ENCODE measurements at places on chromosomes 4 and X. TPM values are rescaled to one million over a fixed set of nuclear protein-coding genes. Genes with fewer than 3 reads are reported as not detected.

GRCh38 chrX:33589316-33589715, 378.0 kb upstream of the DMD start:
- DNase-seq: no peak

GRCh38 chrX:48784726-48785125, 1.7 kb upstream of the GATA1 start:
- no peak for DNase-seq

Gene RIPPLY1
- polyA plus RNA-seq: 0.05 TPM

- DNase-seq: no peak
Measured at GRCh38 chr4:39792529-39792928, 94.6 kb downstream of the UBE2K start.

DNA sequence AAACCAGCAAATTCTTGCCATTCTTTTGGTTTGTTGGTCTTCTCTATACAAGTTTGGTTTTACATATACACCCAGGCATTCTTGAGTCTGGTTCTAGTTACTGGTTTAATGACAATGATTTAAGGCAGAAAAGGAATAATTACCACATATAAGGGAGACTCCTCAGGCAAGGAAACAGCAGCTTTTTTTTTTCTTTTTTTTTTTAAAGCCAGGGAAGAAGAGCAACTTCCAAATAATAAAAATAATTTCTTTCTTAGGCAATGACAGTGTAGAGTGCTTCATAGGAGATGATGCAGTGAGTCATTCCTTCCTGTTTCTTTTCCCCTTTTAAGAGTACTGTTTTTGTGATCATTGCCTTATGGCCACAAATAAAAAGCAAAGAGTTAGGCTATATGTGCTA, 289.7 kb downstream of the DKK2 start:
- DNase-seq: no peak

GRCh38 chr4:113042502-113042901, 7.0 kb upstream of the ANK2 start:
- DNase-seq: no peak

Gene HSFX4
- 1.5 TPM for polyA plus RNA-seq

Gene ZCCHC12
- 4.6 TPM for polyA plus RNA-seq

Gene IRS4
- 0.37 TPM for polyA plus RNA-seq

Gene NIPAL1
- polyA plus RNA-seq: 0.73 TPM

Gene CHIC1
- 3.7 TPM for polyA plus RNA-seq

Gene CCDC120
- polyA plus RNA-seq: 4.4 TPM

- peak; percentile 1 for DNase-seq
Measured at GRCh38 chrX:63993936-63994335, 208.9 kb upstream of the ARHGEF9 start.

DNA sequence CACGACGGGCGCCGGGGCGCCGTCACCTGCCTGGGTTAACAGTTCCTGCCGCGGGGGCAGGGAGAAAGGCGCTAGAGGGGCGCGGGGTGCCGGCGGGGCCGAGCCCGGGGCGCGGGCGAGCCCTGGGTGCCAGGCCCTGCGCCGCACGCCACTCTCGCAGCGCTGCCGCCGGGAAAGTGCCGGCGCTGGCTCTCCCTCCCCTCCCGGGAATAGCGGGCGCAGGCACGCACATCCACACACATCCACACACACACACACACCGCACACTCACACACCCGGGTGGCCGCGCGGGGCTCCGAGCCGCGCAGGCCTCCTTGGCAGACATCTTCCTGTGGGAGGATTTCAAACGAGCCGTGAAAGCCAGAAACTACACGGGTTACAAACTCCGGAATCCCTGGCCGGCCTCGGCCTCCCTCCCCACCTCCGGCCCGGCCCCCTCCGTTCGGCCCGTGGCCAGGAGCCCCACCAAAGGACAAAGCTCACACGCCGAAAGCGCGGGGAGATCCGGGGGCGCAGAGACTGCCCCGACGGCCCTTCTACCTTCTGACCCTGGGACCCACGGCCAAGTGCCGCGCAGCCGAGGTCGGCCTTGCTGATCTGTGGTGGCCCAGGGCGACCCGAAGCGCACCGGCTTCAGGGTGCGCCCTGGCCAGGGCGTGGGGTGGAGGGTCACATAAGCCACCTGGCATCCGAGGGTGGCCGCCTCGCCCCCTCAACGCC, 92.3 kb downstream of the BCOR start:
- no peak for DNase-seq

Gene ZFP42
- polyA plus RNA-seq: 0.02 TPM

GRCh38 chr4:177809791-177810190, 367.6 kb upstream of the AGA start:
- DNase-seq: no peak

- no peak for DNase-seq
Measured at GRCh38 chr4:104942990-104943743, 203.5 kb upstream of the TET2 start.

Gene CD40LG
- 4.3 TPM for polyA plus RNA-seq

Gene RNF128
- polyA plus RNA-seq: 4.5 TPM

DNA sequence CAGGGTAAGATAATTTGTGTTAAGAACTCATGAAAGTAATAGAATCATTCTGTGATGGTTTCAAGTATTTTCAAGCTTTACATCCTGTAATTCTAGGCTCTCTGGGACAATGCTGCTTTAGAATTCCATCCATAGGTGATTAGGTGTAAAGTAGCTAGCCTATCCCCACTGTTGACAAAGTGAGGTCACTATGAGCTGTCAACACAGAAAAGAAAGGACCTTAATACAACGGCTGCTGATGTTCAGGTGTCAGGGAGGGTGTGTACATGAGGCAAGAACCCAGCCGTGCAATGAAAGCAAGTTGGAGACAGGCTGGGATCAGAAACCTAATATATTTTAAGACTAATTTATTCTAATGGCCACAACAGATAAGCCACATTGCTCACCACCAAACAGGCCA, 36.8 kb upstream of the SH3RF1 start:
- no peak for DNase-seq

Gene PNMA6F
- 0.02 TPM for polyA plus RNA-seq

GRCh38 chr4:94976371-94977011, 218.7 kb downstream of the BMPR1B start:
- DNase-seq: no peak

Gene PNMA5
- polyA plus RNA-seq: 0.25 TPM

- no peak for DNase-seq
Measured at GRCh38 chr4:154317201-154317999, 174.2 kb downstream of the DCHS2 start.

- DNase-seq: no peak
Measured at GRCh38 chr4:94516999-94517398, 65.3 kb downstream of the PDLIM5 start.

Gene EGF
- polyA plus RNA-seq: 0.64 TPM

Gene IL15
- polyA plus RNA-seq: 38.9 TPM

DNA sequence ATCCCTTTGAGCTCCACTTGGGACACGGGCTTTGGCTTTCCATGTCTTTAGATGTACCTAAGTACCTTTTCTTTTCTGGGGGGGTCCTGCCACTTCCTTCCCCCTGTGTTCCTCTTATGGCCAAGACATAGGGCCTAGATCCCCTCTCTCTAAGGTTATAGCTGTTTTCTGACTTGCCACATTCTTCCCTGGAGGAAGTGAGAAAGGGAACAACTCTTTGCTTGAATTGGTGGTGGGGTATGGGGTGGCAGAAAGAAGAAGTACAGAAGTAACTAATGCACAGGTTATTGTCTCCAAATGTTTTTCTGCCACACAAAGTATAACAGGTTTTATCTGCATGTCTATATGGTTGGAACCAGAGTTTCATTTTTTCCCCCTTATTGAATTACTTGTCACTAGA, 29.7 kb upstream of the DIPK2B start:
- no peak for DNase-seq

- DNase-seq: no peak
Measured at GRCh38 chrX:108138814-108139702, 47.5 kb downstream of the ATG4A start.

DNA sequence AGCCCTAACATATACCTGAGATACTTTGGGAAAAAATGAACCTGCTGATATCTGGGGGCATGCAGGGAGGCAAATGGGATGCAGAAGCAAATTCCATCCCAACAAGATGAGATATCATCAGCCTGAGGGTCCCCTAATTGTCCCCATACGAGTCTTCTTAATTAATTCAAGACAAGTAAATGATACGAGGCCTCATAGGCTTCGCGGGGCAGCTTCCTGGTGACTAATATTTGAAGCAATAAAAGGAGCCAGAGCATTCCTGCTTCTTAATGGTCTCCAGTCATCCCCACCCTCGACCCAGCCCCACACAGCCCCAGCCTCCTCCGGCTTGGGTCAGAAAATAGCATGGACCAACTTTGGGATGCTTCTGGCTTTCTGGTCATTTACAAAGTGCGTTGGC, 99.6 kb upstream of the MSX1 start:
- DNase-seq: no peak

GRCh38 chr4:37439809-37440474, 195.4 kb downstream of the NWD2 start:
- DNase-seq: no peak

- DNase-seq: peak; percentile 34
Measured at GRCh38 chrX:136028383-136028984, 43.2 kb downstream of the SLC9A6 start.

Gene NUDT6
- polyA plus RNA-seq: 12.3 TPM

Gene GAGE12E
- polyA plus RNA-seq: not detected

- no peak for DNase-seq
Measured at GRCh38 chrX:133056341-133056740, 40.6 kb downstream of the USP26 start.

- no peak for DNase-seq
Measured at GRCh38 chr4:185899833-185900232, 87.8 kb upstream of the SORBS2 start.

Gene HTR2C
- under 0.01 TPM for polyA plus RNA-seq

DNA sequence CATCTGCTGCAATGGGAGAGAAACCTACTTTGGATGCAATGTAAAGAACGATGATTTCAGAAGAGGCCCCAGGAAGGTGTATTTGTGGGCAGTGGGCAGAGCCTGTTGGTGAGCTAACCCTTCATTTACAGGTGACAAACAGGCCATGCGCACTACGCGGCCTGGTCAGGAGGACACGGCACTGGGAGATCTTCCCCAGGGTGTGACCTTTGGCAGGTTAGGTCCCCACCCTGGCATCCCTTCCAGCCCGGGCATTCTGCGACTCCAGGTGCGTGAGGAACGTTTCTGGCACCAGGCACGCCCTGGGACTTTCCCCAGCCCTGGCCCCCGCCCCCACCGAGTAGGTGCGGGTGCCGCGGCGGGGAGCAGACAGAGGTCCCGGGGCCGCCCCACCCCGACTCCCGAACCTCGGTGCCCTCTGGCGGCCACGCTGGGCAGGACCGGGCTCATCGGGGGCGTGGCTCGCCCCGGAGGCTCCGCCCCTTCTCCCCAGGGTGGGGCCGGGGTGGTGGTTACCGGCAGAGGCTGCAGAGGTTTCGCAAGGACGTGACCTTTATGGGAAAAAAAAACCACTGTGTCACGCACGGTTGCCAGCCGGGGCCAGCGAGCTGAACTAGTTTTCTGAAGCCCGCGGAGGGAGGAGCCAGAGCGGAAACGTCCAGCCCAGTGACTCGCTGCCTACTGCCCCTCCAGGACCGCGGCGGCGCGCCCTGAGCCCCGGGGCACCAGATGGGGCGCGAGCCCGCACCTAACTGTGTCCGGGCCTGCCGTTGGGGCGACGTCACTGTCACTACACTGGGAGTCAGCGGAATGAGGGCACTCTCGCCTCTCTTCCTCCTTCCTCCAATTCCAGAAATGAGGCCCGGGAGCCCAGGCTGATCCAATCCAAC, 5.0 kb upstream of the NYX start:
- peak; percentile 47 for DNase-seq

Gene FGFBP2
- polyA plus RNA-seq: 4.4 TPM

DNA sequence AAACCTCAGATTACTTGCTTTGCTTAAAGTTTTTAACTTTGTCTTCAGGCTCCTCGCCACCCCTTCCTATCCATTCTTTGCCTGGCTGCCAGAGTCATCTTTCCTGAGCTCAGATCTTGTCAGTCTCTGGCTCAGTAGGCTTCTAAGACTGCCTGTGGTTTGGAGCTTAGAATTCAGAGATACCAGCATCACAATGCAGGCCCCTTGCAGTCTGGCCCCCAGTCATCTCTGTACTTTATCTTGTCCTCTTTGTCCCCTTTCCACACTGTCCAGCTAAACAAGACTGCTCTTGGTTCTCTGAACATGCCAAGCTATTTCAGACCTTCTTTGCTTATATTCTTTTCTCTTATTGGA, 3.0 kb downstream of the KIAA0232 start:
- no peak for DNase-seq

Gene WDR19
- polyA plus RNA-seq: 84.4 TPM

DNA sequence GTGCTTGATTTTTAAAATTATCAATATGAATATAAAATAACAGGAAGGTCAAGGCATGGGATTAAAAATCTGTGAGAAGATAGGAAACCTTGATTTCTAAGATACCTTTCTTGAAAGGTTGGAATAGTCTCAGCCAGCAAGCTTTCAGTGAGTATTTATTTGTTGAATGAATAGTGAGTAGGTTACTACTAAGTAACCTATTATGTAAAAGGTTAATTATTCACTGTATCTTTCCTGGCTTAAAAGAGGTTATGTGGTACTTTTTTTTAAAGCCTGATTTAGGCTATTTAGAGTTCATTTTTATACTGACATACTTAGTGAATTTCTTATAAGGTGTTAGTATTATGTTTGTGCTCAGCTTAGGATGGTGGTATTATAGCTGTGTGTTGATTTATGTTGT, 123.5 kb downstream of the PTPN13 start:
- DNase-seq: no peak

DNA sequence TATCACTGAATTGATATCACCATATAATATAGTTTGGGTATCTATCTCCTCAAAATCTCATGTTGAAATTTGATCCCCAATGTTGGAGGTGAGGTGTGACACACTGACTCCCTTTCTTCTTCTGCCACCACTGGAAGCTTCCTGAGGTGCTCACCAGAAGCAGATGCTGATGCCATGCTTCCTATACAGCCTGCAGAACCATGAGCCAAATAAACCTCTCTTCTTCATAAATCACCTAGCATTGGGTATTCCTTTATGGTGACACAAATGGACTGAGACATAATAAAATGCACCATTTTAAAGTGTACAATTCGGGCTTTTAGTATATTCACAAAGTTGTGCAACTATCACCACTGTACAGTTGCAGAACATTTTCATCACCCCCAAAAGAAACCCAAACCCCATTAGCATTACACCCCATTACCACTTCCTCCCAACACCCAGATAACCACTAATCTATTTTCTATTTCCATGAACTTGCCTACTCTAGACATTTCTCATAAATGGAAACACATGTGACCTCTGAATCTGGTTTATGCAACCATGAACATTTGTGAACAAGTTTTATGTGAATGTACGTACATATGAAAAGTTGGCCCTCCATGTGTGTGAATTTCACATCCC, 148.9 kb downstream of the OPHN1 start:
- DNase-seq: no peak

DNA sequence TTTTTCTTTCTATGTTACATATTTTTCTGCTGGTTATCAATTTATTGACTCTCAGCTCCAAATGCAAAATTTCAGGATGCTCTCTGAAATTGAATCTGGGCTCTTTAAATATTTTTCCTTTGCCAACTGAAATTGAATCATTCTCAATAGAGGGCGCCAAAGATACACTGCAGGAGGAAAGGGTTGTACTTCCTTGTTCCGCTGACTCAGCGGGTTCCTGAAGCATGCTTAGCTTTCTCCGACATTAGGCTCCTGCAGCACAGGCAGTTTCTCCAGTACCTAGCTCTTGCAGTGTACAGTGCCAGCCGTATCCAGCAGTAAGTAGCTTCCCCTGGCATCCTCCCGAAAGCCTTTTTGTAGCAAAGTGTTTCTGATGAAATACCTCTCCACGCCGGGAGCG, 28.8 kb upstream of the CFAP47 start:
- peak; percentile 14 for DNase-seq

All from thymus (tissue), 14 donors.